Inflammatory macrophage treated with lipopolysaccharide for 1 hour (primary cell): ENCODE measurements at places on chromosomes 11 and 22.
A peak's percentile ranks its signal among the peaks of the same experiment; 100 is the strongest.

GRCh38 chr11:96642583-96642982, 252.8 kb downstream of the JRKL start:
- DNase-seq, result no peak

GRCh38 chr11:93467054-93467453, 76.1 kb downstream of the SMCO4 start:
- DNase-seq, result no peak

DNA sequence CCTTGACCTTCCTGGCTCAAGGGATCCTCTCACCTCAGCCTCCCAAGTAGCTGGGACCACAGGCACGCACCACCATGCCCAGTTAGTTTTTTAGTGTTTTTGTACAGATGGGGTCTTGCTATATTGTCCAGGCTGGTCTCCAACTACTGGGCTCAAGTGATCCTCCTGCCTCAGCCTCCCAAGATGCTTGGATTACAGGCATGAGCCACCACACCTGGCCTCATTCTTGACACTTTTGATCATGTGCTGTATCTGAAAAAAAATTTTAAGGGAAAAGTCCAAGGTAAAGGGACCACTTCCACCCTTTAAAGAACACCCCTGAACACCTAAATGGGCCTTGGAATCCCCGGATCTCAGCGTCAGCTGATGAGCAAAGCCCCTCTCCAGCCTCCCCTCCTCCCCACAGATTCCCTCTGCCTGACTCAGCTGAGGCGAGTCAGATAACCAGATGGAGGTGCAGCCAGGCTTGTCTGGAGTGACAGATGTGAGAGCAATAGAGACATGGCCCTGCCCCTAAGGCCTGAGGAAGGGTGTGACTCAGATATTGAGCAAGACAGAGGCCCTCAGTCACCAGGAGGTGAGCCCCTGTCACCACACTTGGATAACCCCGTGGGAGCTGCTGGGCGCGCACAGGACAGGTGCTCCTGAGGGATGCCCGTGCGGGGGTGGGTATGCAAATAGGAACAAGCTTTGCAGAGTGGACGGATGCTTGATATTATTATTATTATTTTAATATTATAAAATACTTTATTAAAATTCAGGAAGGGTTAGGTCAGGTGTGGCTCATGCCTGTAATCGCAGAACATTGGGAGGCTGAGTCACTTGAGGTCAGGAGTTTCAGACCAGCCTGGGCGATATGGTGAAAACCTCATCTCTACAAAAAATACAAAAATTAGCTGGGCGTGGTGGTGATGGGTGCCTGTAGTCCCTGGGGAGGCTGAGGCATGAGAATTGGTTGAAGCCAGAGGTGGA, 5.0 kb upstream of the CCDC88B start:
- DNase-seq, result peak; percentile 64

DNA sequence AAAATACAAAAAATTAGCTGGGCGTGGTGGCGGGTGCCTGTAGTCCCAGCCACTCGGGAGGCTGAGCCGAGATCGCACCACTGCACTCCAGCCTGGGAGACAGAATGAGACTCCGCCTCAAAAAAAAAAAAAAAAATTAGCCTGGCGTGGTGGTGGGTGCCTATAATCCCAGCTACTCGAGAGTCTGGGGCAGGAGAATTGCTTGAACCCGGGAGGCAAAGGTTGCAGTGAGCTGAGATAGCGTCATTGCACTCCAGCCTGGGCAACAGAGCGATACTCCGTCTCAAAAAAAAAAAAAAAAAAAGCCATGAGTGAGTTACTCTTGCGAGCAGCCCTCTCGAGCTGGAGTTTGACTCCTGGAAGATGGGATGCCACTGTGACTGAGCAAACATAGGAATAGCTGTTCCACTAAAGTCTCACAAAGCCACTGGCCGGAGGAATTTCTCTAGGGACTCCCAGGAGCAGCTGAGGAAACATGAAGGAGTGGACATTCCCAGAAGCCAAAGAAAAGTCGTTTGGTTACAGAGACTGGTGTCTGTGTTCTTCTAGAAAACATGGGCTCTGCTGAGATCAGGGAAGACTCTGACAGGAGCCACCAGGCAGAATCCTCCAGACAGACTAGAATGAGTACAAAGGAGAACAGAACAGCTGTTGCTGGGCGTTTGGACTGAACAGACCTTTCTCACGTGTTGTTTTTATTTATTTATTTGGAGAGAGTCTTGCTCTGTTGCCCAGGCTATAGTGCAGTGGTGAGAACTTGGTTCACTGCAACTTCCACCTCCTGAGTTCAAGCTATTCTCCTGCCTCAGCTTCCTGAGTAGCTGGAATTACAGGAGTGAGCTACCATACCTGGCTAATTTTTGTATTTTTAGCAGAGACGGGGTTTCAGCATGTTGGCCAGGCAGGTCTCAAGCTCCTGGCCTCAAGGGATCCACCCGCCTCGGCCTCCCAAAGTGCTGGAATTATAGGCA, 32.4 kb upstream of the MYH9 start:
- no peak for DNase-seq

- no peak for DNase-seq
These were observed 27.0 kb downstream of the SGSM3 start for GRCh38 chr22:40397396-40397795.

GRCh38 chr22:40345271-40345670, 1.0 kb upstream of the ADSL start:
- no peak for DNase-seq

- peak; percentile 100 for DNase-seq
These were observed 108.8 kb upstream of the CD44 start for GRCh38 chr11:35029979-35030682.

GRCh38 chr22:45867118-45867905, 109.7 kb downstream of the WNT7B start:
- DNase-seq, result no peak

GRCh38 chr22:24087071-24087795, 76.1 kb downstream of the CABIN1 start:
- no peak for DNase-seq

DNA sequence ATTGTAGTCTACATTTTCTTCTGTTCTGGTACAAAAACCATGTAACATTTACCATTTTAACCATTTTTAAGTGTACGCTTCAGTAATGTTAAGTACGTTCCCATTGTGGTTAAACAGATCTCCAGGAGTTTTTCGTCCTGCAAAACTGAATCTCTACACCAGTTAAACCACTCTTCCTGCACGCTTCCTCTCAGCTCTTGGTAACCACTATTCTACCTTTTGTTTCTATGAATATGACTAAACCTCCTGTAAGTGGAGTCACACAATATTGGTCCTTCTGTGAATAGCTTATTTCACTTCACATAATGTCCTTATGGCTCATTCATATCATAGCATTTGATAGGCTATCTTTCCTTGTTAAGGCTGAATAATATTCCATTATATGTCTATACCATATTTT, 7.1 kb upstream of the EXT2 start:
- DNase-seq, result no peak

DNA sequence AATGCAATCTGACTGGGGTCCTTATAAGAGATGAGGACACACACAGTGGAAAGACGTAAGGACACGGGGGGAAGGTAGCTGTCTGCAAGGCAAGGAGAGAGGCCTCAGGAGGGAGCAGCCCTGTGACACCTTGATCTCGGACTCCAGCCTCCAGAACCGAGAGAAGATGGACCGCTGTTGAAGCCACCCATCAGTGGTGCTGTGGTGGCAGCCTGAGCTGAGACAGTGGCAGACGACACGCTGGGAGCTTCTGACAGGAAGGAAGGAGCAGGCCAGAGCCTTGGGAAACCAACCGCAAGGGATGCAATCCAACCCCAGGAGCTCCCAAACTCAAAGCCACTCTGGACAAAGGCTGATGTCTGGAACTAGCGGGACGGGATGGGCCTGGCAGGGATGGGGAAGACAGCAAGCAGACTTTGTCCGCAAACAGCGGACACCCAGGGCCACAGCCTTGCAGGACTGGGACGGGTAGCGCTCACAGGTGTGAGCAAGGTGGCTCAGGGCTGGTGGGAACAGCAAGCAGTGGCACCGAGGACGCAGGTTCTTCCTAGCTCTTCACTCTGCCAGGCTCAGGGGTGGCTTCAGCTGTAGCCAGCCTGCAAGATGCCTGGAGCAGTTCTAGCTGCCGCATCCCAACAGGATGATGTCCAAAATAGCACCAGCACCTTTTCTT, 10.9 kb downstream of the LTO1 start:
- no peak for DNase-seq

GRCh38 chr11:8036002-8036802, 44.8 kb upstream of the TUB start:
- peak; percentile 21 for DNase-seq

DNA sequence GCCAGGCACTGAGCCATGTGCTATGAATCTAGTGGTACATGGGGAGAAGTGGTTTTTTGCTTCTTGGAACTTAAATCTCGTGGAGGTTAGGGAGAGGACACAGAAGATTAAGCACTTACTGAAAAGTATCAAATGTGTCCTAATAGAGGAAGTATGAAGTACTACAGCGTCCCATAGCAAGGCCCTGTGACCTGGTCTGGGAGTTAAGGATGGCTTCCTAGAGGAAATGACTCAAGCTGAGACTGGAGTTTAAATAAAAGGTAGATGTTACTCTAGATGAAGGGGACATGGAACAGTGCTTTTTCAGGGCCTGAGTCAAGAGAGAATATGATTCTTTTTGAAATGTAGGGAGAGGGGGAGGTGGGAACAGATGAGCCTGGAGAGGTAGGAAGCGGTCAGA, 202.9 kb downstream of the GRIK4 start:
- DNase-seq, result no peak

DNA sequence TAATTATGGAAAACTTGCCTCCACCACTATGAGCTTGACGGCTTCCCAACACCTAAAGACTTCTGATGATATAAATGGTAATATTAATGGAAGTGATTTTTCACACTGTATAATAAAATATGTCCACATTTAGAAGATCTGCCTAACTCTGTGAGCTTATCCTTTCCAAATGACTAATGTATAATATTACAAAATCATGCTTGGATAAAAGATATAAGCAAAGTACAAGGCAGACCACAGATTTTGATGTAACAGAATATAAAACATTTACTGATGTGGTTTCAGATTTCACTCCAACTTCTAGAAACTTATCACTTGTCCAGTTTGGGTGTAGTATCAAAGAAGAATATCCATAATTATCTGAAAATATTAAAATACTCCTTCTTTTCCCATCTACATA, 36.9 kb downstream of the GALNT18 start:
- no peak for DNase-seq

- no peak for DNase-seq
These were observed 15.7 kb downstream of the SLN start for GRCh38 chr11:107696140-107696539.

DNA sequence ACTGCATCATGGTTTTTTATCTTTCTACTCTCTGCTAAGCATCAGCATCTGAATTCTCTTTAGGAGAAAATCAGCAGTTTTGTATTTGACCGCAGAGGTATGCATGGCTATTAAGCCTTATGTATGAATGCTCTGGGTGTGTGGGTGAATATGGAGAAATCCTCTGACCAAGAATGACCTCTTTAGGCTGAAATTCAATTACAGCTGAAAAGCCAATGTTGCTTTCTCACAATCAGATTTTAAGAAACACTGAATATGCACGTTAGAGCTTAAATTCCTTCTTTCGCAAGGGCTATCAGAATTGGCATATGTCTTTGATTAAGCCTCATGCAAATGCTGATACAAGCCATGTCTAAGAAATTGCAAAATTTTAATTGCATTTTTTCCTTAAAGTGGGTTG, 43.2 kb downstream of the ARHGAP42 start:
- DNase-seq, result no peak

- no peak for DNase-seq
These were observed 22.3 kb upstream of the TMA7B start for GRCh38 chr22:39937906-39938305.

- no peak for DNase-seq
These were observed 125.2 kb downstream of the MICAL2 start for GRCh38 chr11:12235553-12235946.

DNA sequence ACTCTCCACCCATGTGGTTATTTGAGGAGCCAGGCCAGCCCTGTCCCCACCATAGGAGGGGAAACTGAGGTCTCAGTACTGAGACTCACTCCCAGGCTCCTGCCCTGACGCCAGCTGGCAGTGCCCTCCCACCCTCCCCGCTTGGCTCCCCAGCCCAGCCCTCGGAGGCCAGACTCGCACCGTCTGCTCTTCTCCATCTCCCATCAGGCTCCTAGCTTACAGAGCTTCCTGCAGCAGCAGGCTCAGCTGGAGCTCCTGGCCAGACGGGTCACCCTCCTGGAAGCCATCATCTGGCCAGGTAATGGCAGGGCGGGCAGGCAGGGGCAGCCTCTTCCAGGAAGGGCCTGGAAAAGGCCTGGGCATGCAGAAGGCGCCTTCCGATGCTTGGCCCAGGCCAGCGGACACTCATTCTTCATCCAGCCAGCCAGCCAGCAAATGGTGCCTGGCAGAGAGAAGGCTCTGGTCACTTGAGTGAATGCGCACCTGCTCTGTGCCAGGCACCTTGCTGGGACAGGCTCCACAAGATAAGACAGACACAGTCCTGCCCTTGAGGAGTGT, 12.6 kb downstream of the RHBDD3 start:
- DNase-seq, result no peak

DNA sequence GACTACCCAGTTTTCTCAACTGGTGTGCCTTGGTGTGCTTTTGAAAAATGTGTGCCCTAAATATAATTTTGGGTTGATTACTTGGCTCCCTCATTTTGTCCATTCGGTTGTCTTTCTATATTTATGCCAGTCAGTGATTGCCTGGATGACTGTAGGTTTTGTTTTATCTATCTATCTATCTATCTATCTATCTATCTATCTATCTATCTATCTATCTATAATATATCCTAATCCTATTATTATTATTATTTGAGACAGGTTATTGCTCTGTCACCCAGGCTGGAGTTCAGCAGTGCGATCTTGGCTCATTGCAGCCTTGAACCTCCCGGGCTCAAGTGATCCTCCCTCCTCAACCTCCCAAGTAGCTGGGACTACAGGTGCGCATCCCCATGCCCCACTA, 111.4 kb upstream of the GRK3 start:
- no peak for DNase-seq

DNA sequence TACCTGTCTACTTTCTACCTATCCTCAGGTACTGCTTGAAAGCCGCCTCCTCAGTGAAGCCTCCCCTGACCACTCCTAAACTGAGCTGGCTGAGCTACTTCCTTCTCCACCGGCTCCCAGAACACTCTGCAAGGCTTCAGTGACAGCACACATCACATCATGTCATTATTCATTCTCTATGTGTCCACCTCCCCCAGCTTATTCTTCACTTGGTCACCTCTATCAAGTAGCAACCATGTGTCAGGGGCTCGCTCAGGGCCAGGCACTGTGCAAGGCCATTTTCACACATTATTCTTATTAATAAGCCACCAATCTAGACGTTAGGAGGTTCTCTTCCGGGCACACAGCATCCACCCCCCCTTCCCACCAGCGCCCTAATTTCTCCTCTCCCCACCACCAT, 3.7 kb upstream of the ELFN2 start:
- no peak for DNase-seq

GRCh38 chr11:1298695-1299492, 10.5 kb downstream of the TOLLIP start:
- peak; percentile 80 for DNase-seq
